Stimulated activated CD4-positive, alpha-beta T cell treated with anti-CD3 and anti-CD28 coated beads, Interleukin-4, amount 100 ng/mL, for 4 hours (primary cell): ENCODE measurements at places on chromosomes 5 and 9.

DNA sequence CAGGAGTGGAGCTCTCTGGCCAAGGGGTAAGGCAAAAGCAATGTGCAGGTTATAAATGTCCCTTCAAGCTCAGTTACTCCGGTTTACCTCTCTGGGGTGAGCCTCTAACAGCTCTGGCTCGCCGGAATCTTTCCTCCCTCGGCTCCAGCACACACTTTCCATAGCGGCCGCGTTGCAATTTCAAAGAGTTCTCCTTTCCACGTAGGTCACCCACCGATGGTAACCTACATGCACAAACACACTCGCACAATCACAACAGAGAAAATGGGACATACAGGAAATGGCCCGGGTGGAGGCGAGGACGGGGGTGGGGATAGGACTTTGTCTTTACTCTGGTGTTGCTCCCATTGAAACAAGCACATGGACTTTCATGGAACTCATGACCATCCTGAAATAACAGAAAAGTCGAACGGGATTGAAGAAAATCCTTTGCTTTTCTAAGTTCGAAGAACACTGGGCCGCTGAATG, 1.2 kb downstream of the LHFPL2 start:
- no peak for DNase-seq

- DNase-seq = no peak
Measured at GRCh38 chr5:98997000-98997399, 68.2 kb upstream of the CHD1 start.

- no peak for DNase-seq
Measured at GRCh38 chr5:57761513-57761912, 278.9 kb upstream of the ACTBL2 start.

DNA sequence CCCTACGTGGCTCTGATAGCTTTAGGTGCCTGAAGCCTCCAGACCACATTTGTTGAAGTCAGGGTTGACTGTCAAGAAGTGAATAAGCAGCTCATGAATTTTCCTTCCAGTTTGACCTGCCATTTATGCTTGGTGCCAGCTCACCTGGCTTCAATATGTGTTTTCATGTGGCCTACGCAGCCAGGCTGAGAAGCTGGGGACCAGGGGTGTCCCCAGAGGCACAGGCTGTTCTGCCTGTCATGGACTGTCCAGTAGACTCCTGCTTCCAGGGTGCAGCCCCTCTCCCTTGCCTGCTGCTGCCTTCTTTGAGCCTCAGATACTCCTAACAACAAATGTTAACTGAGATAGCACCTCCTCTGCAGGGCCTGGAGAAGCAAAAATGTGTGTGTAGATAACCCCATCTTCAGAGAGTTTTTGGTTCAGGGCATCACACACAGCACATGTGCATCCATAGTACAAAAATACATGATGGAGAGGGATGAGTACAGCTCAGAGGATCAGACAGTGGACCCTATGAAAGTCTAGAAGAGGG, 5.8 kb downstream of the TNFAIP8 start:
- no peak for DNase-seq

DNA sequence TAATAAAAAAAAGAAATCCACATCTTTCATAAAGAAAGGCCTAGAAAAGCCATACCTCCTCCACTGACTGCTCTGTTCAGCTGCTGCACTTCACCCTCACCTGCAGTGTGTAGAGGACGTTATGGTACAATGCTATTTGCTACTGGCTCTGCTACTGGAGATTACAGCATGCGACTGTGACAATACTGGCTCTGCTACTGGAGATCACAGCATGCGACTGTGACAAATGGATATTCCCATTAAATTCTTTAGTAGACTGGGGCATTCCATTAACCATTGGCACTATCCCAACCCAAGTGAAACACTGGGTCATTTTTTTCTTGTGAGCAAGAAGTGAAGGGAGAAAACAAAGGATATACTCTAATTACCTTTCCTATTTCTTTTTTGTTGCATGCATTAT, 1063.5 kb upstream of the DMAC1 start:
- no peak for DNase-seq

DNA sequence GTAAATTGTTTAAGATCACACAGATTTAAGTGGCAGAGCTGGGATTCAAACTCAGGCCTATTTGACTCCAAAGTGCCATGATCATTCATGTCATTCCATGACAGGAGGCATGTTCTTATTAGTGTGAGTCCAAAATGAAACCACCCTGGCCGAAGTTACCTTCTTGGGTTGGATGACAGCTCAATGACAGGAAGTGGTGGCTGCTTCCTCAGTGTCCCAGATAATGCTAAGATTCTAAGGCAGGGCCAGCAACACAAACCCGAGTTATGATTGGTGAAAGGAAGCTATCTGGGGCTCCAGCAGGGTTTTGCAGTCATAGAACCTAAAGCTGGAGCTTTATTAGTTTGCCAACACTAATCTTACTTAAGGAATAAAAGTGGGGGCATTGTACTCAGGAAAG, 340.4 kb downstream of the SLIT3 start:
- DNase-seq = no peak
